RPMI7951 (cell line): ENCODE measurements at places on chromosomes 3 and 15. TPM values are rescaled to one million over a fixed set of nuclear protein-coding genes. Genes with fewer than 3 reads are reported as not detected.

DNA sequence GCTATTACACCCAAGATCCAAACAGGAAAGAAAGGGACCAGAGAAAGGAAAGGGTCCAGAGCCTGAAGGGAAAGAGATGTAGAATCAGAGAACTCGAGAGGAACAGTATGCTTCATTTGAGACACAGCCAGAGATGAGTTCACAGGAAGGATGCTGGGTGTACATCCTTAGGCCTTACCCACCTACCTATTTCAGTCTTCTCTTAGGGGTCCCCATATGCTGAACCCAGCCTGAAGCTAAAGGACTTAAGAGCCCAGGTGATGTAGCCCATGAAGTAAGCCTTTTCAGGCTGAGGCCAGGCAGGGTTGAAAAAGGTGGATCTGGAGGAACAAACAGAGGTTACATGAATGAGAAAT lies 338.0 kb upstream of the KCNH8 start:
- no peak for DNase-seq

- no peak for DNase-seq
These were observed 317.3 kb downstream of the ZBTB20 start for GRCh38 chr3:114829783-114830182.

Gene MAP4
- 97.6 and 99.2 TPM in 2 replicates for total RNA-seq

Gene TGM4
- total RNA-seq: under 0.01 TPM in 1 of 2 replicates, not detected in the other

Gene C2CD4A
- total RNA-seq: not detected in 2 replicates

DNA sequence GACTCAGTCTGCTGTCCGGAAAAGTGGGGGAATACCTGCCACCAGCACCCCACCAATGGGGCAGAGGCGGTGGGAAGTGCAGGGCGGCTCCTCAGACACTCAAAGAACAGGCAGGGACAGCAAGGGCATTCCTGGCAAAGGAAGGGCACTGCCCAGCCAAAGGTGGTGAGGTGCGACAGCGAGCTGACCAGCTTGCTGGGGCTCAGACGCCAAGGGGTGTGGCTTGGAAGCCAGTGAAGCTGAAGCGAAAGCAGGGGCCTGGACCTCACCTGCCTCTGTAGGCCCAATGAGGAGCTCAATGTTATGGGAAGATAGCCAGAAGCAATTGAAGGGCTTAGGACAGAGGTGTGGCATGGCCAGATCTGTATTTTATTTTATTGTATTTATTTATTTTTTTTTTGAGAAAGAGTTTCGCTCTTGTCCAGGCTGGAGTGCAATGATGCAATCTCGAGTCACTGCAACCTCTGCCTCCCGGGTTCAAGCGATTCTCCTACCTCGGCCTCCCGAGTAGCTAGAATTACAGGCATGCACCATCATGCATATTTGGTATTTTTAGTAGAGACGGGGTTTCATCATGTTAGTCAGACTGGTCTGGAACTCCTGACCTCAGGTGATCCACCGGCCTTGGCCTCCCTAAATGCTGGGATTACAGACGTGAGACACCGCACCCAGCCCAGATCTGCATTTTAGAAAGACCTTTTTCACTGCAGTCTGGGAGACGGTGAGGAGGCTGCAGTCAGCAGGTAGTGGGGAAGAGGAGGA lies 4.4 kb upstream of the LMAN1L start:
- DNase-seq: no peak

GRCh38 chr3:129656659-129657247 lies 50.3 kb upstream of the PLXND1 start:
- no peak for DNase-seq

Gene TMCO5A
- not detected in 2 replicates for total RNA-seq

GRCh38 chr15:78399091-78399490 lies 38.9 kb upstream of the IREB2 start:
- no peak for DNase-seq

- no peak for DNase-seq
These were observed 532.4 kb upstream of the GBE1 start for GRCh38 chr3:82293867-82294266.

DNA sequence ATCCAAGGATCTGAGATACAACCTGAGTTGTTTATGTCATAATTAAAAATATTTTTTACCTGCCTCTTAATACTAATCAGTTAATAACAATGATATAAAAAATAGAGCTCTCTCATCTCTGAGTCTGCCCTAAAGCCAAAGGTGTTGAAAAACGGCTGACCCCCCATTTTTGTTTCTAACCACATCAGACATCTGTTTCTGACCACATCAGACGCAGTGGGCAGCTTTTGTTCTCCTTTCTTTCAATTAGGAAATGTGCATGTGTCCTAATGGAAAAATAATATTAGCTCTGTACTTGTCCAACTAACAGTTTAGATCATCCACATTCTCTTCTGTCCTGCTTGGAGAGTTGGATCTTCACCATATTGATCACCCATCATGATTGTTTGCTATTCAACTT lies 144.6 kb downstream of the SHOX2 start:
- no peak for DNase-seq

Gene GOLGA6B
- not detected in 2 replicates for total RNA-seq

Gene TM4SF1
- total RNA-seq: 87.2 and 94.1 TPM in 2 replicates

Gene GCHFR
- 4.6 and 6.1 TPM in 2 replicates for total RNA-seq

GRCh38 chr3:177835008-177835407 lies 637.7 kb upstream of the TBL1XR1 start:
- DNase-seq: peak; percentile 99

DNA sequence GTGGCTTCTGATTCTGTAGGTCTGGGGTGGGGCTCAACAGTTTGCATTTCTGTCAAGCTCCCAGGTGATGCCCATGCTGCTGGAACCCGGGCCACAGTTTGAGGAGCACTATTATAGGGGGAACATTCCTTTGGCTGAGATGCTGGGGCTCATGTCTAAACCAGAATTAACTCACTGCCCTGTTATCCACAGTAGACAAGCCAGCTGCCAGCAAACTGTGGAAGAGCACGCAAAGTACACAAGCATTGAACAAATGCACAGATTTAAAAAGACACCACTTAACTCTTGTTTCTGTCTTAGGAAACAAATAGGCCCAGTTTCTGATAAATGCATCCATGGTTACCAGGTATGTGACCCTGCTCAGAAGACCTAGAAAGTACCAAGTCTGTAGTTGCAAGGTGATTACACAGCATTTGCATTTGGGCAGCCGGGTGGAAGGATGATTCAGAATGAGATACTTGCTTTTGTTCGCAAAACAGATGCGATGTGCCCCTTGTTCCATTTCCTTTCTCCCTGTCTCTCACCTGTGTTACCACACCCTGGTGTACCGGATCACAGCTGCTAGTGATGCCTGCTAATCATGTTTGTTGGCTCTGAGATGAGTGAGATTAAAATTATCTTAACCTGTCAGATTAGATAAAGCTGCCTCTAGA lies 12.4 kb downstream of the GYG1 start:
- no peak for DNase-seq

- peak; percentile 58 for DNase-seq
These were observed 21.4 kb upstream of the NR2C2 start for GRCh38 chr3:14925729-14926591.

- DNase-seq: no peak
These were observed 235.9 kb downstream of the LPP start for GRCh38 chr3:188389711-188390342.

Gene ABHD5
- total RNA-seq: 22.6 and 26.7 TPM in 2 replicates

Gene AADACL2
- not detected in 2 replicates for total RNA-seq

DNA sequence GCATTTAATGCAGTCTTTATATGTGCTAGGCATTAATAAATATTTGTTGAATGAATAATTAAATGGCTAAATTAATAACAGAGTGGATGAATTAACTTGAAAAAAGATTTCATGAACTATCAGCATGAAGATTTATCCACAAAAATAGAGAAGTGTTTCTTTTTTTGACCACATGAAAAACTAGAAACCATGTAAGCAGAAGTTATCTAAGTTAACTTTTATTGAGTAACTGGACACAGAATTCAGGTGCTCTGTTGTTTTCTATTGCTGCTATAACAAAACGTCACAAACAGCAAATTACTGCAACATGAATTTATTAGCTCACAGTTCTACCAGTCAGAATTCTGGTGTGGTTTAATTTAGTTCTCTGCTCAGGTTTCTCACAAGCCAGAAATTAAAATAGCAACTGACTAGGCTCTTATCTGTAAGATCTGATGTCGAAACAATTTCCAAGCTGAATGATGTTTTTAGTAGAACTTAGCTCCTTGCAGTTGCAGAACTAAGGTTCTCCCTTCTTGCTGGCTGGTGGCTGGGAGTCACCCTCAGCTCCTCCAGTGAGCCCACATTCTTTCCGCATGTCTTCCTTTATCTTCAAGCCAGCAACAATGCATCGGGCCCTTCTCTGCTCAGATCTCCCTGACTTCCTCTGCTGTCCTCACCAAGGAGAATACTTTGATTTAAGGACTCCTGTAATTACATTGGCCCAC lies 810.2 kb upstream of the ALCAM start:
- no peak for DNase-seq

DNA sequence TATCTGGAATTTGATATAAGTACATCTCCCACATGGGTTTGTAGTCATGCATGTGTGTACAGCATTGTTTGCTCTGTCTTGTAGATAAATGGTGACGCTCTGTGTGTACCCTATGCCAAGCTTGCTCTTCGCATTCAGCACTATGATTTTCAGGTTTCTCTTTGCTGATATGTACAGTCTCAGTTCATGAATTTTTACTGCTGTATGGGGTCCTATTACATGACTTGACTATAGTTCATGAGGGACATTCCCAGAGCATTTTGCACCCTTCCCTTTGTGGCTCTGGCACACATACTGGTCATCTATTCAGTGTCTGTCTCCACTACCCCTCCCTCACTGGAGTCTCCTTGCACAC lies 132.7 kb downstream of the EEFSEC start:
- no peak for DNase-seq

Gene GPR149
- not detected in 2 replicates for total RNA-seq

GRCh38 chr15:93929375-93930094 lies 301.8 kb upstream of the MCTP2 start:
- DNase-seq: peak; percentile 96

Gene POTEB3
- total RNA-seq: not detected in 2 replicates

DNA sequence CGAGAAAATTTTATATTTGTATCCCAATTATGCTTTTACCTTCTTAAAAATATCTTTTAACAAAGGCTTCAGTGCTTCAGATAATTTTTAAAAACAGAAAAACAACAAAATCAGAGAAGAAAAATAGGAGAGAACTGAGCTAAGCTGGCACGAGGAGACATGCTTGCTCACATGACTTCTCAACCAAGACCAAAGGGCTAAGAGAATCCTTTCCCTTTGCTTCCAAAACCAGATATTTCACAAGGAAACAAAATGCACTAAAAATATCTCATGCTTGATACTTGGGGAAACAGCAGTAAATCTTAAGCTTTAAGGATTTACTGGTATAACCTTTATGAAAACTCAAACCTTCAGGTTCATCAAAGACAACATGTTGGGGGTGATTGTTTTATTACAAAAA lies 58.4 kb downstream of the CAPN7 start:
- no peak for DNase-seq

Gene GJD2
- not detected in 2 replicates for total RNA-seq

DNA sequence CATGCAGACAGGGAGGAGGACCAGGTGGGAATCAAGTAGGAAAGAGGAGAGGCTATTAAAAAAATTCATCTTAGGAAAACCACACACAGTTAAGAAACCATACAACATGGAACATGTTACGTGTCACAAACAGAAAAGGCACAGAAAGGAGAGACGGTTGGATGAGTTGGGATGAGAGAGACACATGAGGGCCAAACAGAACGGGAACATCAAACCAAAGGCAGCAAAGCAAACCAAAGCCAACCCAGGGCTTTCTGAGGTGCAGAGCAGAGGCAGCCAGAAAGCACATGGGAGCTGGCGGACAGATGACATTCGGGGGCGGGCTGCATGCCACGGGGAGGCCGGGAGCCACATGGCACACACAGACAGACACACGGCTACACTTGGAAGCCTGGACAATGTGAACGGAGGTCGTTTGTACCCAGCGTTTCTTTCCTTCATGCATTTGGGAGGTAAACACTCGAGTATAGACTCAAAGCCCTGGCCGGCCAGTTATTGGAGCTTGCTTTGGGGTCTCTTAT lies 8.6 kb upstream of the SEC13 start:
- no peak for DNase-seq

Gene ONECUT1
- not detected in 2 replicates for total RNA-seq

GRCh38 chr3:193885832-193886231 lies 250.1 kb upstream of the HES1 start:
- no peak for DNase-seq

DNA sequence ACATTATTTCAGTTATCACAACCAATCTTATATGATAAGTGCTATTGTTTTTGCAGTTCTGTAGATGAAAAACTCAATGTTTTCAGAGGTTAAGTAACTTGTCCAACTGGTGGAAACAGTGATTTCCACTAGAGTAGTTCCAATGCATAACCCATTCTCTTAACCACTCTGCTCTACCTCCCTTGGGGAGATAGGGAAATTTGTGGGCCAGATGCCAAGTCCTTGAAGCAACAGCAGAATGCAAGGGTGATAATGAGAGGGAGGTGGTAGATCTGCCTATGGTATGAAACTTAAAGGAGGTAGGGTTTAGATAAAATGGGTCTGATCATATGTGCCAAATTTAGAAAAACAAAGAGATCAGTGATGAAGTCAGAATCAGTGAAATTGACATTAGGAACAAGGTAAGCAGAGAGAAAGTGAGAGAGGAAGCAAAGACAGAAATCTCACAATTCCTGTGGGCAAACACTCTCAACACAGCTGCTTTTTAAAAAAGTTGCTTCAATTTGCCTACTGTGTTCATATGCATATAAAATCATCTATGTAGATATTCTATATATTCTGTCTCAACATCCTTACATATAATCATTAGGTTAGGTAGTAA lies 50.5 kb upstream of the UBP1 start:
- no peak for DNase-seq

DNA sequence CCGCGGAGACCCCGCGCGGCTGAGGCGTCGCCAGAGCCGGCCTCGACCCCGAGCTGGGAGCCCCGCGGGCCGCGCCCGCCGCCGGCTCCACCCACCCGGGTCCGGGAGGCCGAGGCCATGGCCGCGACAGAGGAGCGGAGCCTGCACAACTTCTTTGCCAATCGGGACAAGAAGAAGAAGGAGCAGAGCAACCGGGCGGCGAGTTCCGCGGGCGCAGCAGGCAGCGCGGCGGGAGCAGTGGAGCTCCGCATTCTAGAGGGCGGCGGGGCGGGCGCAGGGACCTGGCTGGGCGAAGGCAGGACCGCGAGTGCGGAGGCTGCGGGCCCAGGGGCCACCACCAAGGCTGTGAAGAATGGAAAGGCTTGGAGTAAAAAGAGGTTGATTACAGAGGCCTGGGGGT lies 37.6 kb upstream of the EPHA6 start:
- DNase-seq: no peak

Gene MEGF11
- total RNA-seq: not detected in 2 replicates

Gene POLG
- total RNA-seq: 47.9 and 51.9 TPM in 2 replicates

GRCh38 chr3:4643904-4644547 lies 150.9 kb downstream of the ITPR1 start:
- DNase-seq: no peak

DNA sequence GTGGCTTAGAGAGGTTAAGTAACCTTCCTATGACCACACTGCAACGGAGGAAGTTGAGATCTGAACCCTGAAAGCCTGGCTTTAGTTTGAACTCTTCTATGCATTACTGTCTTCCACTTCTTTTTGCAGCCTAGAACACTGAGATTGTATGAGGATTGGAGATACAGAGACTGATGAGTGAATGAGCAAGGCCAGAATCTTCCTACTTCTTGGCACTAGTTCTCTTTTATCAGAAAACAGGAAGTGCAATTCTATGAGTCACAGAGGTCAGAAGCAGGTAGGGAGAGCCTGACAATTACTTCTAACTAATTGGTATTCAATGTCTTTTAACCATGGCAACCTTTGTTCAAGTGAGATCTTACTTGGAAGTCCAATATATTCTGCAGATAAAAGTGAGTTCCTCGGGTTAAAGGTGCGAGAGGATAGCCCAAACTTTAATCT lies 219.0 kb downstream of the SHQ1 start:
- peak; percentile 32 for DNase-seq
